ENCODE measurements at places on chromosomes 5 and 9.

DNA sequence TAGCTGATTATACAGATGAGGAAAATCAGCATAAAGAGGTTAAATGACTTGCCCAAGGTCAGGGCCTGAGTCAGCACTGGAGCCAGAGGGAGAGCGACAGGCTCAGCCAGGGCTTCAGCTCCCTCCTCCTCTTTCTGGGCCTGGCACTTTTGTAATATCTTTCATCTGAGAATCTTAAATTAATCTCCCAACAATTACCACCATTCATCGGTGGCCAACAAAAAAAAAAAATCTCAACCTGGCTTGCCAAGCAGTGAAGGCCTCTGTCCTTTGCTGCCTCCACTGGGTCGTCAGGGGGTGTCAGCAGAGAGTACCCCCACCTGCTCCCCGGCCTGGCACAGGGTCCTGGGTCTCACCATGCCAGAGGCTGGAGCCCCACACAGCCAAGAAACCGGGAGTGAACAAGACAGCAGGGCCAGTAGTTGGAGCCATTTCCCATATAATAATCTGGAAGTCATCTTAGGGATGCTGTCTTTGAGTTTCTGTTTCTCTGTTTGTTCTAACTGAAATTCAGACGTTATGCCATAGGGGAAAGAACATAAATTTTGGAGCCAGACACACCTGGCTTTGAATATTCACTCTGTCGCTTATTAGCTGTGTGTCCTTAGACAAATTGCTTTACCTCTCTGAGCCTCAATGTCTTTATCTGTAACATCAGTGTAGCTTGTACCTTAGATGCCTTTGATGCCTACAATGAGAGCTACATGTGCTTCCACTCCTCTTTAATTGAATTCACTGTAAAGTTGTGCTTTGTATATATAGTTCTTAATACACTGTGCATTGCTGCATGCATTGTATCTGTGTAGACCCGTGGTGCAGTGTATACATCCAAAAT is 299.9 kb upstream of the MSX2 start:
- DNase-seq, result no peak

GRCh38 chr5:20420991-20421595 is 433.1 kb upstream of the CDH18 start:
- DNase-seq, result no peak

DNA sequence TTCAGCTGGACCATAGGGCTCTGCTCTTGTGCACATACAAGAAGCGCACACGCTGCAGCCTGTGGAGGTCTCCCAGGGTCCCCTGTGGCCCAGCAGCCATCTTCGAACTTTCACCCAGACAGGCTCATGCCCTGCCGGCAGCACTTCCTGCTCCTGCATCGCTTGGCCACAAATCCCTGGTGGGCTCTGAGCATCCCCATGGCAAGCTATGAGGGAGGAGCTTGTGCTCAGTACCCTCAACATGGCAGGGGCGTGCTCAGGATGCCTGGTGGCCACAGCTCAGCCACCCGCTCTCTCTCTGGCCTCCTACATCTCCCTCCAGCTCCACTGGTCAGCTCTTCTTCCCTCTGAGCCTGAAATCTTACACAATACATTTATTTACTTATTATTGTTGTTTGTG is 63.7 kb downstream of the IRX2 start:
- no peak for DNase-seq

DNA sequence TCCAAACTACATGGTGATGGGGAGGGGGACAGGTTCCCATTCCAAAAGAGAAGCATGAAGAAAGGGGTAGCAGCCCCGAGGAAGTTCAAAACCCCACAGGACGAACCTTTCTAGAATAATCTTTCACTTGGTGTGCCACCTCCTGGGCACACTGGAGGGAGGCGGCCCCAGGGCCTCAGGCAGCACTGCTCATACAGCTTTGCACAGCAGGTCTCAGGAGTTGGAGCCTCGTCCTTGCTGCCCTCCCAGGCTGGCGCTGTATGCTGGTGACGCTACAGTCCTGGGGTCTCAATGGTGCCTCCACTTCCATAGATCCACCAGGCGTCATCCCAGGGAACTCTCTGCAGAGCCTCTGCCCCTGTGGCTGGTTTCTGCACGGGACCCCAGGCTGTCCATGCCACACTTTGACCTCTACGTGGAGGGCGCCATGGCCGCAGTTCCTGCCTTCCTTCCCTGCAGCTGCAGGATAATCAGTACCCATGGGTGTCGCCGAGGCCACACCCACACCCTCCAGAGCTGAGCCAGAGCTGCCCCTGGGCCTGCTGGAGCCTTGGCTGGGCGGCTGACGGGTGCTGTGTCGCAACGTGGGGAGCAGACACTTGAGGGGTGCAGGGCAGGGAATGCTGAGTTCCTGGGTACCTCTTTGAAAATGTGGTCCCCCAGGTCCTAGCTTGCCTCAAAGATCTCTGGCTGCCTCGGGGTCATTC is 95.3 kb downstream of the COL5A1 start:
- no peak for DNase-seq

GRCh38 chr5:53357439-53357838 is 123.0 kb upstream of the FST start:
- no peak for DNase-seq

GRCh38 chr5:37751227-37751626 is 88.6 kb downstream of the GDNF start:
- DNase-seq, result no peak

- no peak for DNase-seq
These were observed 154.8 kb upstream of the GAS1 start for GRCh38 chr9:87102126-87102525.

DNA sequence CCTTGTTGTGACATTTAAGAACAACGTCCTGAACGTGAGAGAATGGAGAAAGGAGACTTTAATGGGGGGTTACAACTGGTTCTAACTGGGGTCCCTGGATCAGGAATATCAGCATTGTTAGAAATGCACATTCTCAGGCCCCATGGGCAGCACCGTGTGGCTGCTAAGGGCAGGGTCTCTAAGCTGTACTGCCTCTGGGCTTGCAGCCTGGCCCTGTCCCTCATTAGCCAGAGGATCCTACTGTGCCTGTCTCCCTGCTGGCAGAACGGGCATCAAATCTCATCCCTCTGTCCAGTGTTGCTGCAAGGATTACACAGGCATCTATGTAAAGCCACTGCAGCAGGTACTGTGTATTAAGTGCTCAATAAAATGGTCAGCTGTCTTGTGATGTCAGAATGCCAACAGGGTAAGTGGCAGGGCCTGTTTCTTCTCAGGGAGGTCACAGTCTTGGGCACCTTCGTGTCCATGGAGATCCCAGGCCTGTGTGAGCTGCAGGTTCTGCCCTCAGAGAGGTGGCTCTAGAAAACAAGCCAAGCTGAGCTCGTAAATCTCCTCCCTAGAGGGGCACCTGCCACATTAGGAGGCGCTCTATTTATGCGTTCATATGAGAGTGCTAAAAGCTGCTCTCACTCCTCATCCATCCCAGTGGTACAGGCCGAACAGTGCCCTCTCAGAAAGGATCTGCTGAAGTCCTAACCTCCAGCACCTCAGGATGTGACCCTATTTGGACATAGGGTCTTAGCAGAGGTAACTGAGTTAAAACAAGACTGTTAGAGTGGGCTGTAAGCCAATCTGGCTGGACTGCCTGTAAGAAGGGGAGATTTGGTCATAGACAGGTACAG is 210.5 kb downstream of the GADD45G start:
- no peak for DNase-seq

GRCh38 chr5:172004824-172005237 is 1.6 kb downstream of the FBXW11 start:
- no peak for DNase-seq

- DNase-seq, result no peak
These were observed 581.2 kb upstream of the ZNF608 start for GRCh38 chr5:125327676-125328075.

DNA sequence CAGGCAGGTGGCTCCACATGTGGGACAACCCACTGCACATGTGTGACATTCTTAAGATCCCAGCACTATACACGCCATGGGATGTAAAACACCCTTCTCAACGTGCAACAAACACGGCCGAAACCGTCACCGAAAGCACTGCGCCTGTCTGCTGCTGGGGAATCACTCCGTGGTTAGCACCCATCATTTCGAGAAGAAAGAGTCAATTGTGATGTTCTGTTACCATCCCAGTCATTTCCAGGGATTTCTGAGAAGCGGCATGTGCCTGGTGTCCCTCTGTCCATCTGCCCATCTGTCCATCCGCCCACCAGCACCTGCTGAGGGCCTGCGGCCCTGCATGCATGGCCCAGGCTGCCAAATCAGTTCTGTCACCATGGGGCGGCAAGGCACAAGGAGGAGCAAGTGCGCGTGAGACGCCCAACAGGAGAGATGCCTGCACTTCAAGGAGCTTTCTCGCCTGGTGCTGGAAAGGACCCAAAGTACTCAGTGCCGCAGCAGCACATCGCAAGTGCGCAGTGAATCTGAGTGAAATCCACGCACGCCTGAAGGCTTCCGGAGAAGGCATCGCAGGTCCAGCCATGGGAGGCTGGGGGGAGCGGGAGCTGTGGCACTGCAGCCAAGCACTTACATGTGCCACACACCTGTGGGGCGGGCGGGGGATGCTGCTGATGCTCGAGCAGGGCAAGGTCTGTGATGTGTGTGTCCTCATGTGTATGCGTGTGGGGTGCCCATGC is 38.0 kb downstream of the VAV2 start:
- no peak for DNase-seq

DNA sequence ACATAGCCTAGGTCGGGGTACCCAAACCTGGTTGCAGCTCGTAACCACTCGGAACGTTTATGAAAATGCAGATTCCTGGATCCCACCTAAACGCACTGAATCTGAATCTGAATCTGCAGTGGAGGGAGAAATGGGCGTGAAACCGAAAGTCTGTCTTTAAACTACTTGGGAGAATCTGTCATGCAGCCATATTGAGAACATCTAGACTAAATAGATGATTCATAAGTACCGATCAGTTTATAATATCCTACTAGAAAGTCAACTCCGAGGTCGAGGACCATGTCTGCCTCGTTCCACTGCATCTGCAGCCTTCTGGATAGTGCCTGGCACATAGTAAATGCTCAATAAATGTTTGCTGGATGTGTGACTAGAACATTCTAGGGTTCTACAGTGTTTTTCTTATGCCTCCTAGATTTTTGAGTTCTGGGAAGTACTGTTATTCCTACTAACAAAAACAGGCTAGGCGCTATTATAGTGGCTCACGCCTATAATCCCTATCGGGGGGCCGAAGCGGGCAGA is 632 bp downstream of the COQ4 start:
- no peak for DNase-seq

All from CD8-positive, alpha-beta T cell (primary cell).